CD4-positive, alpha-beta T cell treated with Interleukin-21 for 1 hour (primary cell): ENCODE measurements at places on chromosomes 11 and 22.

GRCh38 chr11:45145083-45145378 is 1.4 kb upstream of the PRDM11 start:
- DNase-seq, result no peak

GRCh38 chr22:46967445-46968358 is 205.3 kb downstream of the TBC1D22A start:
- no peak for DNase-seq

DNA sequence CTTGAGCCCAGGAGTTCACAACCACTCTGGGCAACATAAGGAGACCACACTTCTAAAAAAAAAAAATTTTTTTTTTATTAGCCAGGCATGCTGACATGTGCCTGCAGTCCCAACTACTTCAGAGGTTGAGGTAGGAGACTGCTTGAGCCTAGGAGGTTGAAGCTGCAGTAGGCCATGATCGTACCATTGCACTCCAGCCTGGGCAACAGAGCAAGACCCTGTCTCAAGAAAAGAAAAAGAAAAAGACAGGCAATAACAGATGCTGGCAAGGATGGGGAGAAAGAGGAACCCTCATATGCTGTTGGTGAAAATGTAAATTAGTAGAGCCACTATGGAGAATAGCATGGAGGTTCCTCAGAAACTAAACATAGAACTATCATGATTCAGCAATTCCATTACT is 64.8 kb downstream of the PAK1 start:
- DNase-seq, result no peak

GRCh38 chr11:464316-464715 is 14.2 kb downstream of the PTDSS2 start:
- DNase-seq, result no peak

DNA sequence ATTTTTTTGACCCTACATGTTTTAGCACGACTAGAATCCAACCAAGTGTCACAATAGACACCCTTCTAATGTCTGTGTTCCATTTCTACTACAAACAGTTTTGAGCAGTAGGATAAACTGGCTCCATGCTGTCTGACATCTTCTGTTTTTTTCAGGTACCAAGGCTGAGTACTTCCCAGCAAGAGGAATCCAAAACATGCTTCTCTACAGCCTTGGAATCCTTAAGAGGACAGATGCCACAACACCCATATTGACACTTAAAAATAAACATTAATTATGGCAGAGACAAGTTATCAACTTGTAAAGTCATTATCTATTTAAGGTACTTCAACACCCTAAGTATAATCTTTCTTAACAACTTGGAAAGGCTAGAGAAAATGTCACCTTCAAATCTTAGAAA is 54.2 kb downstream of the LGR4 start:
- DNase-seq, result no peak

GRCh38 chr22:19874307-19875060 is 19.8 kb upstream of the GNB1L start:
- peak; percentile 31 for DNase-seq

GRCh38 chr11:94028436-94028835 is 7.3 kb downstream of the HEPHL1 start:
- DNase-seq, result no peak

- no peak for DNase-seq
Measured at GRCh38 chr11:61919705-61920631, 2.6 kb upstream of the RAB3IL1 start.

DNA sequence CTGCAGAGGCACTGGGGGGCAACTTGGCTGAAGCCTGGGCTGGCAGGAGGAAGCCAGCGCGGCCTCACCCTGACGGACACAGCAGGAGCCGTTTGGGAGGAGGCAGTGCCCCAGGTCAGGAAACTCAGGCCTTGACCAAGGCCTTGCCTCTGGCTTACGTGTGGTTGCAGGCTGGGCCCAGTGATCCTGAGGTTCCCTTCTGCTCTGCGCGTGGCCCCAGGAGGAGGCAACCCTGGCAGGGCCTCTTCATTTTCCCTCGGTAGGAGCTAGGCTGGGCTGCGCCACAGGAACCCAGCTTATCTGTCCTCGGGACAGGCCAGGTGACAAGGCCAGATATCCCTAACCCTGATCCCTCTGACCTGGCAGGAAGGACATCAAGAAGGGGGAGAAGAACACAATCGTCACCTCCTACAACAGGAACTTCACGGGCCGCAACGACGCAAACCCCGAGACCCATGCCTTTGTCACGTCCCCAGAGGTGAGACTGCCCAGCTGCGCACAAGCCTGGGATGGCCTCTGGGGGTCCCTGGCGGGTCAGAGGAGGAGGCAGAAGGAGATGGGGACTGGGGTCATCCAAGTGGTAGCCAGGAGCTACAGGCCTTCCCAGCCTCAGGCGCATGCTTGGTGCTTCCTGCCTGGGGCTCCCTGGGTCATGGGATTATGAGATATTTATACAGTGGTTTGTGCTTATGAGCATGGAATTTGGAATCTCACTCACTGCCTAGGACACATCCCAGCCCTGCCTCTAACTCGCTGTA is 20.6 kb downstream of the POLR3H start:
- no peak for DNase-seq

- no peak for DNase-seq
Measured at GRCh38 chr22:44338906-44339305, 26.2 kb upstream of the SHISAL1 start.

GRCh38 chr22:29824677-29825076 is 13.4 kb downstream of the ASCC2 start:
- DNase-seq, result no peak

DNA sequence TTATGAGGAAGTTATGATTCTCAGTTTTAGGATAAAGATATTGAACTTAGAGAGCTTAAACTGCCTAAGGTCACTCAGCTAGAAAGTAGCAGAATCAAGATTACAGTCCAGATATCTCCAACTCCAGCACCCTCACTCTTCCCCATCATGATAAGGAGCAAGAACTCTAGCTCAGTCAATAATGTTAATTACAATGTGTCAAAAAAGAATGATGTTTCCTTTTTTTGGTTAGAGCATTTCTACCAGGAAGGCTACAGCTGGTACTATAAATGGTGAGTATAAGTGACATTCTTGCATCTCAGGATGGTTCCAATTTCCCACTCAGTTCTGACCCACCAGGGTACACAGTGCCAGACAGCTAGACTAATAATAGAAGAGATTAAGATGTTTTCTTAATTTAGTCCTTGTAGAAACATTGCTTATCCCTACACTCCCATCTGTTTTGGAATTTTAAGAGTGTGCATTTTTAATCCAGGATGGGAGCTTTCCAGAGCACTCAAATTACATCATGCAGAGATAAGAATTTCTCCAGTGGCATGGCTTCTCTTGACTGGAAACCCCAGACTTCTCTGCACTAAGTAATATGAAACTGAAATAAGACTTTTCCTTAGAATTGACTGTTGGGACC is 21.6 kb upstream of the BBOX1 start:
- no peak for DNase-seq

GRCh38 chr11:70493089-70493474 is 94.8 kb downstream of the CTTN start:
- no peak for DNase-seq
